ENCODE measurements at places on chromosomes 7 and 10.

GRCh38 chr7:55101359-55101758, 82.5 kb downstream of the EGFR start:
- DNase-seq, result no peak

GRCh38 chr7:101702362-101702850, 73.3 kb upstream of the MYL10 start:
- no peak for DNase-seq

GRCh38 chr10:37680243-37680683, 177.1 kb downstream of the ZNF248 start:
- no peak for DNase-seq

GRCh38 chr10:104300736-104301292, 31.8 kb downstream of the GSTO2 start:
- DNase-seq, result peak; percentile 99

DNA sequence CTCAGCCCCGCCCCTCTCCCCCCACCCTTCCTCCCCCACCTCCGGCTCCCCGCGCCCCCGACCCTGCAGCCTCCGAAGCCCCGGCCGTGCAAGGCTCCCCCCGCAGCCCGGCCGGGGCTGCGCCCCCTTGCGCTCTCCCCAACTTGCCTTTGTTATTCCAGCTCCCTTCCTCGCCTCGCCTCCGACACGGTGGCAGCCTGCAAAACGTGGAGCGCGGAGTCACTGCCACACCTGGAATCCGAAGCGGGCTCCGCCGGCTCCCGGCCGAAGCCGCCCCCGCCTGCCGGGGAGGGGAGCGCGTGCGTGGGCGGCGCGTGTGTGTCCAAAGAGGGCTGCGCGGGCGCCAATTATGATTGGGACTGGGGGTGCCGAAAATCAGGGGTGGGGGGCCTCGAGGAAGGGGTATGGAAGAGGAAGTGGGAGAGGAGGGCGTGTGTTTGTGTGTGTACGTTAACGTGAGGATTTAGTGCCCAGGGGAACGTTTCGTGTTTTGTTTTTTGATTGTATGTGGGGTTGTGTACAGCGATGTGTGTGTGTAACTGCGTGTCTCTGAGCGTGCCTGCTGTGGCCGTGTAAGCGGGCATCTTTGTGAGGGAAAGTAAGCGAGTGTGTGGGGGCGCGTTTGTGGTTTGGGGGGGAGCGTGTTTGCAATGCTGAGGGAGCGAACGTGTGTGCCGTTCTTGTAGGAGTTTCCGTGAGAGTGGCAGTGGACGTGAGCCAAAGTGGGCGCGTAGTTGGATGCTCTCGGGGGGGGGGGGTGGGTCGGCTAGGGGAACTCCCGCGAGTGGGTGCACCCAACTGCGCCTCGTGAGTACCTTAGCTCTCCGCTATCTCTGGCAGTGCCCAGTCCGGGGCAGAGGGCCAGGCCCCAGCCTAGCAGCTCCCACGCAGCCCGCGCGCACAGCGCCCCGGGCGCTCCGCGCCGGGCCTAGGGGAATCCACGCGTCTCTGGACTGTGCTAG, 1.2 kb upstream of the ZMIZ1 start:
- peak; percentile 92 for DNase-seq

- DNase-seq, result peak; percentile 32
Measured at GRCh38 chr7:91636129-91636724, 244.3 kb downstream of the MTERF1 start.

DNA sequence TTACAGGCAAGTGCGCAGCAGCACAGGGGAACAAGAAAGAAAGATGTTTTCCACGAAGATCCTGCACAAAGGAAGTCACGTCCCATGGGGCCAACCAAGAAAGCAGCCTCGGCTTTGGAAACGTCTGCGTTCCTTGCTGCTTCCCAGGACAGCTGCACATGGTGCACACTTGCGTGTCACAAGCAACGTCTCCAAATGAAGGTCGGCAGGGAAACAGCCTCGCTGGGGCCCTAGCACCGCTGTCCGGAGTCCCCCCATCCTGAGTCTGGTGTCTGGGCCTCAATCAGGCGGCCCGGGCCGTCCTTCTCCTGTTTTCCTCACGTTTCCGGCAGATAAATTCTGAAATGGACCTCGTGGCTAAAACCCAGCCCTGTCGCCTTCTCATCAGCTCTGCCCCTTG, 206.2 kb downstream of the DIP2C start:
- DNase-seq, result no peak

DNA sequence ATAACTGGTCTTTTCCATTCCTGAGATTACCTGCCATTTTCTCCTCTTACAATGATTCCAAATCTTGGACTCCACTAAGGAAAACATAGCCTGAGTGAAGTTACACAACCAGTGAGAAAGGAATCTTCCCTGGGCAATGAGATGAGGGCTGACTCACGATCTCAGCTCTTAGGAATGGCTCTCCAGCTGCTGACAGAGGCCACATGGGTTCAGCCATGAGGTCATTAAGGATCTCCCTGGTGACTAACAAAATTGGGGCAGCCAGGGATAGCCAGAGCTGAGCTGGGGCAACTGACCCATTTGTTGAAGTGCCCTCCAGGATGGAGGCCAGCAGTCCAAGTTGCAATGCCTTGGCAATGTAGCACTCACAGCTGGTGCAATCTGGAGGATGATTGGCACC, 78.7 kb upstream of the MKLN1 start:
- peak; percentile 94 for DNase-seq

DNA sequence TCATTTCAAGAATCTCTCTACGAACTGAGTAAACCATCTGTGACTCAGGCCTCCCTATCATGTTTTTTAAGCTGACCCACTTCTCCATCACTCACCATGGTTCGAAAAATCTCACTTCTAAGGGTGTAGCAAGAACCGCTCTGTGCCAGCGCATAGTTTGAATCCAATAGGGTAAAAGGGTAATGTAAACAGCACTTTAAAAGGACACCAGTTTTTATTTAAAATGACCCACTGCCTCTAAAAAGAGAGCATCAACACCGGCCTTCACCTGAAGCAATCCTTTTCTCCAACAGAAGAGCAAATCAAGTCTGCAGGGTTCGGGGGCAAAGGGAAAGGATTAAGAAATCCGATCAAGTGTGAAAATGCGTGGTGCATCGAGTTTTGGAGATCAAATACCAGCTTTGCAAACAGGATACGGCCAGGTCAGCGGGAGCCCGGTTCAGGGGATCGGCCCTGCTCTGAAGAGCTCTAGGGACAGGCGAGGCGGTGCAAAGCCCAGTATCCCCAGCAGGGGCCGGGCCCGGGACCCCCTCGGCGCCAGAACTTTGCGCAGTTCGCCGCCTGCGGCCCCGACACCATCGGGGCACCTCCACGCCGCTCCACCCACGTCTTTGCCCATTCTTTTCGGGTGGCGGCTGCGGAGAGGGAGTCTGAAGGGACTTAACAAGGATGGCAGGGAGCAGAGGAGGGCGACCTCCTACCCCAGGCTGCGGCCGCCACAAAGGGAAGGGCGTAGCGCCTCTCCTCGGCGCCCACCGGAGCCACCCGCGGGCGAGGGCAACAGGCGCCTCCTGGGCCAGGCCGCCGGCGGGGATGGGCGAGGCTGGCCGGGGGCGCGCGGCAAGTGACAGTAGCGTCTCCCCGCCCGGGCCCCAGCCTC, 842 bp downstream of the NMT2 start:
- peak; percentile 46 for DNase-seq

- DNase-seq, result no peak
Measured at GRCh38 chr7:84811362-84811761, 375.5 kb downstream of the SEMA3D start.

DNA sequence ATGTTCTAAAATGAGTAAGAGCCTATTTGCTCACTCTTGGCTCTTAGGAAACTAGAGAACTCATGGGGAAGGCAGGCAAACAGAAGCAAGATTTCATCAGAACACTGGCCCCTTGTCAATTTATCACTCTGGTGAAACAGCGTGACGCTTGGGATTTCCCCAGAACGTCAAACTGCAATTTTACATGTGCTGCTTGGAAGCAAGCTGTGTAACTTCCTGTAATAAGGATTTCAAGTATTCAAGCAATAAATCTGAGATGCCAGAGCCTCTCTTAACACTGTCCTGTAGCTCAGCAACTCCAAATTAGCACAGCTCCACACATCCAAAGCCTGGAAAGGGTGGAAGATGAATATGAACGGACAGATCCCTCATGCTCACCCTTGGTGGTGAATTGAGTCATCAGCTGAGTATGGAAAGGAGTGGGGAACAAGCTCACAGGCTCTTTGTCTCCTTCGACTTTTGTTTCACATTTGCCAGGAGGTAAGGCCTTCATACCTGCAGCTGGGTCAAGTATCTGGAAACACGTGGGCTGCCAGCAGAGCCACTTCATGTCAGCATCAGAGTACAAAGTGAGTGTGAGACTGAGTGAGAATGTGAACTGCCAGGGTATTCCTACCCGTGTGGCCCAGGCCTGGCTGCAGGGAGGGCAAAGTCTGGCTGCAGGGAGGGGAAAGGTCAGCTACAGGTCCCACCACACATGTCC, 140.4 kb upstream of the NAMPT start:
- DNase-seq, result peak; percentile 98

- no peak for DNase-seq
Measured at GRCh38 chr10:124600051-124600880, 138.6 kb downstream of the LHPP start.

DNA sequence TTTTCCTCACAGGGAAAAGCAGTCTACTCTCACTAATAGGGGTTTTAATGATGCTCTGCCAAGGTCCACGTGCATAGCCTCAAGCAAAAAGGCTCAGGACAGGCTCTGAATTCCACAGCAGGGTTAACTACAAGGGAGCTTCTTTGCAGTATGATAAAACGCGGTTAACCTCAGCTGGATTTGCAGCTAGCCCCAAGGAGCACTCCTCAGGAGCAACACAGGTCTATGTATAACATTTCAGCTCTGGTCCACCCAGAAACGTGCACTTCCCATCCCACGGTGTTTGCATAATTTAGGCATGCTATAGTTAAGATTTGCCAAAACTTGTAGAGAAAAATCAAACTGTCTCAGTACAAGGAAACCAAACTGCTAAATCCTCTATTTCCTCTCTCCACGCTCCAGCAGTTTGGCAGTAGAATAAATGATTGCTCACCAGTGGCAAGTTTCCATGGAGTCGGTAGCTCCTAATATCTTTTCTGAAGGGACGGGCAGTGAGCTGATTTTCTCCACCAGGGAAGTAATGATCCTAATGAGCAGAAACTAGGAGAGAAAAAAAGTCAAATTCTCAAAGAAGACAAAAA, 13.1 kb upstream of the ASB4 start:
- DNase-seq, result peak; percentile 41

All from fibroblast of skin of right biceps (primary cell).